ENCODE measurements at places on chromosomes 16 and 17.

DNA sequence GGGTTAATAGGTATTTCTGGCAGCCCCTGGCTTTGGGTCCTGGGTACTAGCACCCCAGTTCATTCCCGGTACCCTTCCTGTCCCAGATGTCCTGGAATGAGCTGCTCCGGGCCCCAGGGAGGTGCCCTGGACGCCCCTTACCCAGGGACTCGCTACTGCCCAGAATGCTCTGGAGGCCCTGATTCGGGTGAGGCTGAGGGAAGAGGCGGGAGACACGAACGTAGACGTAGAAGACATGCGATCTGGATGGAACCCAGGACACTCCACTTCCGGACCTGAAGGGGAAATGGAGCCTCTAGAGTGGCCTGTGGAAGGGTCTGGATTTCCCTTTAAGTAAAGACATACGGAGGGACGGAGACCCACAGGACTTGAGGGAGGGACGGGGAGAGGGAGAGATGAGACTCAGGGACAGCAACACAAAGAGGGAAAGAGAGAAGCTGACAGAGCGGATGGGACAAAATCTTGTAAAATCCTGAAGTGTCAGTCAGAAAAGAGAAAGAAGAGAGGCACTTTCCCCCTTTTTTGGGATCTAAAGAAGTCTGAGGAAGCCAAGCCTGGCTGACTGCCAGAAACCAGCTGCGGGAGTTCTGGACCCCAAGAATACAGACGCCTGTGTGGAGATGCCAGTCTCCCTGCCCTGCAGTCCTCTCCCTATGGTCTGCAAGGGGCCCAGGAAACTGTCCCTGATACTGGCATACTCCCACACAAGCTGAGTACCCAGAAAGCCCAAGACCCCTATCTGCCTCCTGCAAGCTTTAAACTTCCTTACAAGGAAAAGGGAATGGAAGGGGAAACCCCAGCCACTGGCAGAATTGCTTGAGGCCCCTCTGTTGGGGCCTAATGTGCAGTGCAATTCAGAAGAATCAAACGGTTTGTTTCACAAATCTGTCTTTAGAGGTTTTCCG, 1.0 kb upstream of the HOXB13 start:
- no peak for DNase-seq

DNA sequence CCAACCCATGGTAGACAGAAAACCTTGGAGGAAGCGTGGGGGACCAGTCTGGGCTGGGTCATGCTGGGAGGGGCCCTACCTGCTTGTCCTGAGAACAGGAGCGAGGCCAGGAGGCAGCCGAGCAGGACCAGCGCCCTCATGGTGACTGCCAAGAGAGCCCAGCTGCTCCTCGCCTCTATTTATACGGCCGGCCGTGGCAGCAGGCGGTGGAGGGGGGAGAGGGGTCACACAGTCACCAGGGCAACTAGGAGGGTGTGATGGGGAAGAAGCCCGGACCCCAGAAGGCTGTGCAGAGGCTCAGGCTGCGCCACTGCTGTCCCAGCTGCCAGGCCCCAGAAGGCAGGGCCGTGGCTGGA, at the start of gene SRL:
TSS of gene SRL (minus strand) at position 153 of the 356 bp plus-strand sequence. CDS start at position 140, 13 bp downstream.
- no peak for DNase-seq

- no peak for DNase-seq
These were observed 103.9 kb upstream of the FAM20A start for GRCh38 chr17:68704871-68705713.

DNA sequence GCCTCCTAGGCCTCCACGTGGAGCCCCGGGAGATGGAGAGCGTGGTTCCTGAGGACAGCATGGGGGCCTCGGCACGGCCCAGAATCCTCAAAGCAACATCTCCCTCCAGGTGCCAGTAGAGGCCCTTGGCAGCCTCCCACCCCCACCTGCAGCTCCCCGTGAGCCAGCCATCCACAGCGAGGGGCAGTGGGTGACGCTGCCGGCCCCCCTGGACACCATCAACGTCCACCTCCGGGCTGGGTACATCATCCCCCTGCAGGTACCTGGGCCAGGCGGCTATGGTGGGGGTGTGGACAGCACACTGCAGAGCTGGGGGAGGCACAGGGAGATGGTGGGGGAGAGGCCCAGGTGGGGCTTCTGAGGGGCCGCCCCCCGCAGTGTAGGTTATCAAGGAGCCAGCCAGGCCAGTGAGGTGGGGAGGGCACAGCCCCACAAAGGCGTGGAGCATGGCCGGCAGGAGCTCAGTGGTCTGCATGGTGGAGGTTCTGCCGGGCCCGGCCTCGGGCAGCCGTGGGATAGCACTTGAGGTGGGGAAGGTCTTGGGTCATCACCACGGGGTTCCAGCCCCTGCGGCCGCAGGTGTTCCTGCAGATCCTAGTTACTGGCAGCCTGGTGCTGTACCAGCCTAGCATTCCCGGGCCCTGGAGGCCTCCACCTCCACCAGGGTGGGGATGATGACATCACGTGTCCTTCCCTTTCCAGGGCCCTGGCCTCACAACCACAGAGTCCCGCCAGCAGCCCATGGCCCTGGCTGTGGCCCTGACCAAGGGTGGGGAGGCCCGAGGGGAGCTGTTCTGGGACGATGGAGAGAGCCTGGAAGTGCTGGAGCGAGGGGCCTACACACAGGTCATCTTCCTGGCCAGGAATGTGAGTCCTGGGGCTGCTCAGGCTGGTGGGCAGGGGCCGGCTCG, 16.4 kb downstream of the GAA start:
- no peak for DNase-seq

DNA sequence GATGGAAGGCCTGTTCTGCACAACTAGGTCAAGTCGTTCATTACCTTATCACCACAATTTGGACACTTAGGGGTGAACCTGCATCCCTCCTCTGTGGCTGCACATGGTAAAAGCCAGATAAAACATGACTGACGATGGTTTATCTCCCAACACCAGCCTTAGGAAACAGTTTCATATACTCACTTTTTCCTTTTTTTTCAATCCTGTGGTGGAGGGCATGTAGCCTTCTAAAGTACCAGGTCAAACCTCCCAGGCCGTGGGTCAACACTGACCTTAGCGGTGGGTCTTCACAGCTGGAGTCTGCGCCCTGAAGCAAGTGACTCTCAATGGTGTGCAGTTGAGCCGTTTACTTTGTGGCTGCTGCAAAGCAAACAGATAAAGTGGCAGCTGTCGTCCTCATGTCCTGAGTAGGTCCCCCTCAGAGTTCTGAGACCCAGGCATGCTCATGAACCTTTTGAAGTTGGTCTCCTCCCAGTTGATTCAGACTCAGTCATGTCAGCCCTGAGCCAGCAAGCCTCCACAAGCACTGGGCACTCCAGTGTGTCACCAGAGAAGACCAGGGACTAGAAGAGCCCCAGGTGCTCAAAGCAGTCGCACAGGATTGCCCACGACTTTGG, 5.9 kb downstream of the FAHD1 start:
- DNase-seq, result no peak

DNA sequence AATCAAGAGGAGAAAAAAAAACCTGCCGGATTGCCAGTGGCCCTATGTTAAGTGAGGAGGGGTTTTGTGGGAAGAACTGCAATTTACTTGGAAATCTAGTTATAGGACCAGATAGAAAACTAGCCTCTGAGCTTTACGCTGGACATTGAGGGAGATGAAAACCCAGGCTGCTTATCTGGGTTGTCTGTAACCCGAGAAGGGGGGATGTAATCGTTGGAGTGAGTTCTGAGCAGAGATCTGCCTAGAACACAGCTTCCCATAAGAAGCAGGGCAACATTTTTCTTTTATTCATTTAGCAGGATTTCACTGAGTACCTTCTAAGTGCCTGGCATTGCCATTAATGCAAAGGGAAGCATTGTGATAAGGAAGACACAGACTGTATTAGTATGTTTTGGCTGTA, 70.6 kb downstream of the KATNIP start:
- DNase-seq, result no peak

DNA sequence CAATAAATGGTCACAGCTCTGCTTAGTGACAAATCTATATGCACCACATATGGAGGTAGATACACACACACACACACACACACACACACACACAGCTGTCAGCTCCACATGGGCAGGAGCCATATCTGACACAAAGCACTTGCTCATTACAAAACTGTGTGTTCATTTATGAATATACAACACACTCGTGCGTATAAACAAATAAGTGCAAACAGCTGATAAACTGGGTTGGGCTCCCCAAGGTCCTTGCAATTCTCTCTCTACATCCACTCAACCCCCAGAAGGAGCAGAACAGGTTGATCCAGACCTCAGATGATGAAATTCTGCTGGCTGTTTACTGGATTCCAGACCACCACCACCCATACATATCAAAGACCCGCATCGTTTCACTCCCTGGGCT, 140.7 kb downstream of the XYLT1 start:
- no peak for DNase-seq

- DNase-seq, result no peak
These were observed 1.1 kb upstream of the CAPN15 start for GRCh38 chr16:526181-527014.

GRCh38 chr17:2181206-2181896, 122.2 kb downstream of the SMG6 start:
- no peak for DNase-seq

Data from activated T-cell treated with anti-CD3 and anti-CD28 coated beads for 4 hours (primary cell).